IPS DF 6.9 (cell line): ENCODE measurements at places on chromosomes 16 and 17.

GRCh38 chr17:21098934-21099689 is 27.7 kb upstream of the DHRS7B start:
- H3K36me3 ChIP-seq: no peaks in the 10 kb centered on the region
- H3K27me3 ChIP-seq: no peaks in the 10 kb centered on the region
- H3K27ac ChIP-seq: no peak overlapping the region

- DNase-seq: no peak
- H3K27ac ChIP-seq: no peak overlapping the region
- H3K27me3 ChIP-seq: no peaks in the 10 kb centered on the region
- H3K36me3 ChIP-seq: no peaks in the 10 kb centered on the region
- no peak overlapping the region for H3K4me3 ChIP-seq
Measured at GRCh38 chr17:80636361-80637018, 91.9 kb downstream of the RPTOR start.

DNA sequence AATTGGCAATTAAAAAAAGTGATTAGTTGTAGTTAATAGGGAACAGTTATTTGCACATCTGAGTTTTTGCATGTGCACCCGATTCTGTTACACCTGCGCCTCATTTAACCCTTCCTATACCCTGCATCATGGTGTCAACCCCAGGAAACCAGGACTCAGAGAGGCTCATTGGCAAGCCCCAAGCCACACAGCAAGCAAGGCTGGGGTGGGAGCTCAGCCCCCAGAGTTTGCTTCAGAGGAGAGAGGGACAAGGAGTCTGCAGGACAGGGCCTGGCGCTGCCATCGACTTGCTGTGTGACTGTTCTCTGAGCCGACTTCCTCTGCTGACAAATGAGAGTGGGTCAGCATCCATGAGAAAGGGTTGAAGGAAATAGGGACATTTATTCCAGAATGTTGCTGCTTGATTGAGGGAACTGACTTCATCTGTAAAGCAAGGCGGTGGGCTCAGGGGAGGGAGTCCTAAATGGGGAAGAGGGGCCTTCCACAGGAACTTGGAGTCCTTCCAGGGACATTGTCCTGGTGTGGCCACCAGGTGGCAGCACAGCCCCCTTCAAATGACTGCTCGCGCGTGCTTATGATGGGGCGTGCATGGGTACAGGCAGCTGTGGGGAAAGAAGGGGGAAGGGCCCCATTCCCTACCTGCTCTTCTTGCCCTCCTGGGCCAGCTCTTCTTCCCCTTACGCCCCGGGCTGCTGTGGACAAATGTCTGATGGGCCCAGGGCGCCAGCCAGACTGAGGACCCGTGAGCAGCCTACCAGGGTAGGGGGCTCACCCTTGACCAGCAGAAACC is 51.6 kb downstream of the NT5M start:
- peaks cover 7% of the 10 kb centered on the region for H3K4me1 ChIP-seq
- no peaks in the 10 kb centered on the region for H3K36me3 ChIP-seq
- H3K4me3 ChIP-seq: no peak overlapping the region

GRCh38 chr16:50308237-50308965 is 42.0 kb downstream of the ADCY7 start:
- no peaks in the 10 kb centered on the region for H3K27me3 ChIP-seq
- no peak for DNase-seq
- no peak overlapping the region for H3K27ac ChIP-seq
- H3K36me3 ChIP-seq: no peaks in the 10 kb centered on the region; the same call in 1 of the 2 replicates
- no peak overlapping the region for H3K4me3 ChIP-seq
- no peaks in the 10 kb centered on the region for H3K4me1 ChIP-seq

DNA sequence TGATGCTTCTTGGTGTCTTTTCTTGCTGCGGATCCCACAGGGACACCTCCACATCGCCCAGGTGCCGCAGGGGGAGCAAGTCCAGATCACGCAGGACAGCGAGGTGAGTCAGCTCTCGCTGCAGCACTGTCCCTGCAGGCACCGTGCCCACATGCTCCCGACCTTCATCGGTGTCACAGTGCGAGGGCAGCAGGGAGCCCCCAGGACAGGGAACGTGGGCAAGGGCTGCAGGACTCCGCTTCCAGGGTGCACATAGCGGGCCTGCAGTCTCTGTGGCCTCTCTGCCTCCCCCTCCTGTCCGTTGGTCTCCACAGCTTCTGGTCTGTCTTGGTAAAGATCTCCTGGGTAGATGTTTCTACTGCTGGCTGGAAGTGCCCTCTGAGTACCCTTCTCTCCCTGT is 84.1 kb downstream of the BANP start:
- DNase-seq: no peak
- no peak overlapping the region; the same call in 1 of the 2 replicates for H3K4me3 ChIP-seq
- peaks cover 3% of the 10 kb centered on the region; the same call in 1 of the 2 replicates for H3K36me3 ChIP-seq
- no peak overlapping the region for H3K27ac ChIP-seq

DNA sequence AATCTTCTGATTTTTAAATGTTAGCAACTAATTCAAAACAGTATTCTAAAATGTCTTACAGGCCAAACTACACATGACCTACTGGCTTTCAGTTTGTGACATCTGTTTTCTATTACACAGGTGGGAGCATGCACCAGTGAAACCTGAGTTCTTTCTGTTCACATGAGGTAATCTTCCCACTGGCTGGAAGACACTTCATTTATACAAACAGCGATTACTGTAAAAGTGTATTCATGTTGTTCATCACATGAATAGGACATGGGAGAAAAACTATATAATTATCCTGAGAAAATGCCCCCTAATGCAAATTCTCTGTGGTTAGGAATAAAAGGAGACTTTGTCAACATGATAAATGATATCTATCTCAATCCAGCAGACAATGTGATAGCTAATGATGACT is 11.1 kb upstream of the PIK3R5 start:
- no peaks in the 10 kb centered on the region for H3K27me3 ChIP-seq
- no peaks in the 10 kb centered on the region for H3K4me1 ChIP-seq
- DNase-seq: no peak
- H3K27ac ChIP-seq: no peak overlapping the region

GRCh38 chr16:75402821-75403475 is 30.4 kb downstream of the CFDP1 start:
- no peak overlapping the region for H3K4me3 ChIP-seq
- H3K27ac ChIP-seq: no peak overlapping the region
- no peaks in the 10 kb centered on the region for H3K4me1 ChIP-seq
- DNase-seq: no peak

DNA sequence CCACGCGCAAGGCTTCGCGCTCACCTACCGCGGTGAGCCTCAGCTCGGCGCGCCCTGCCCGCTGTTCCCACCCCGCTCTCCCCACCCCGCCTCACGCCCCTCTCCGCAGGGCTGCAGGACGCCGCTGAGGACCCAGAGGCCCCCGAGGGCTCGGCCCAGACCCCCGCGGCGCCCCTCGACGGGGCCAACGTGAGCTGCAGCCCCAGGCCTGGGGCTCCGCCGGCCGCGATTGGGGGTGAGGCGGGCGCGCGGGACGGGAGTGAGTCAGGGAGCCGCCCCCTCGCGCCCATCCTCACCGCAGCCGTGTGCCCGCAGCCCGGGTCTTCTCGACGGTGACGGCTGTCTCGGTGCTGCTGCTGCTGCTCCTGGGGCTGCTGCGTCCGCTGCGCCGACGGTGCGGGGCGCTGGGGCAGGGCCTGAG is 1.9 kb upstream of the PAQR4 start:
- no peak overlapping the region for H3K27ac ChIP-seq
- peak overlapping the region; percentile 22; the same call in 1 of the 2 replicates for H3K4me3 ChIP-seq
- H3K4me1 ChIP-seq: peaks cover 9% of the 10 kb centered on the region
- H3K36me3 ChIP-seq: peaks cover 6% of the 10 kb centered on the region; the same call in 1 of the 2 replicates
- no peaks in the 10 kb centered on the region; the same call in 1 of the 2 replicates for H3K27me3 ChIP-seq

- no peak for DNase-seq
- no peak overlapping the region for H3K4me3 ChIP-seq
- H3K36me3 ChIP-seq: no peaks in the 10 kb centered on the region
- H3K27ac ChIP-seq: no peak overlapping the region
- no peaks in the 10 kb centered on the region; the same call in none of the 2 replicates for H3K4me1 ChIP-seq
Measured at GRCh38 chr17:50768346-50768761, 1.0 kb upstream of the ANKRD40CL start.

DNA sequence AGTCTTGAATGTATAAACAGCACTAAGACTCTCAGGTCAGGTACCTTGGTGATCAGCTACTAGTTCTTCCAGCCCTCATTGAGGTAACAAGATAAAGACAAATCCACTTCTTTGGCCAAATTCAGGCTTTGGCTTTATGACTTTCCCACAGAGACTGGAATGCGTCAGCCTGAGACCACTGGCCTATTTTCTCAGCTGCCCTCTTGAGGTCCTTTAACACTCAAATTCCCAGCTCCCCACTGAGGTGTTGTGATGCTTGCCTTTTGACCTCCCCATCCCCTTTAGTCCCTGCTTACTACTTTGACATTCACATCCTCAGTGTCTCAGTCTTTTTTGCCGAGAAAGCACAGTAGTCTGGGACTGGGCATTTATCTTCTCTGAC is 10.6 kb downstream of the TNFAIP1 start:
- peaks cover 40% of the 10 kb centered on the region for H3K36me3 ChIP-seq
- no peak for DNase-seq
- no peak overlapping the region for H3K4me3 ChIP-seq
- no peak overlapping the region for H3K27ac ChIP-seq
- H3K4me1 ChIP-seq: no peaks in the 10 kb centered on the region

- no peaks in the 10 kb centered on the region for H3K36me3 ChIP-seq
- H3K27ac ChIP-seq: no peak overlapping the region
- DNase-seq: no peak
- H3K4me1 ChIP-seq: peaks cover 2% of the 10 kb centered on the region; the same call in 1 of the 2 replicates
Measured at GRCh38 chr17:57920916-57921703, 34.1 kb downstream of the CUEDC1 start.

DNA sequence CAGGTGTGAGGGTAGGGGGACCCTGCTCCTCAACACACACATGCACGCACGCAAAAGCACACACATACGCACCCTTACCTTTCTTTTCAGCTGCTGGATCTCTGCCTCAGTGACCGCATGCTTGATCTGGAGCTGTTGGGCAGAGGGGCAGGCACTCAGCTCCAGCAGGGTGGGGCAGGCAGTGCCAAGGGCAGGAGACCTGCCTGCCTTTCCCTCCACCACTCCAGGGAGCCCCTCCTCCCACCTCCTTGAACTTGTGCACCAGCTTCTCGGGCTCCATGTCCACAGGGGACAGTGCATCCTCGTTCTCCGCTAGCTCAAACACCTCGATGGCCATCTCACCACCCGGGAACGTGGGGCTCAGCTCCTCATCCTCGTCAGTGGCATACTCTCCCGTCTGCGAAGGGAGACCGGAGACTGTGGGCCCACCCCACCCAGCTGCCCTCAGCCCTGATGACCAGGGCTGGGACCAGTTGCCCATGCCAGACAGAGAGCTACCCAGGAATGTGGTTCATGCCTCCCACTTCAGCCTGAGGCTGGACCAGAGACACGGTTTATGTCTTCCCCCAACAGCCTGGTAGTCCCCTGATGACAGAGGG is 9.3 kb upstream of the SAMD14 start:
- no peak overlapping the region for H3K27ac ChIP-seq
- no peak for DNase-seq
- H3K4me3 ChIP-seq: no peak overlapping the region
- peaks cover 13% of the 10 kb centered on the region; the same call in 1 of the 2 replicates for H3K36me3 ChIP-seq
- H3K4me1 ChIP-seq: peaks cover 2% of the 10 kb centered on the region; the same call in 1 of the 2 replicates
- H3K27me3 ChIP-seq: no peaks in the 10 kb centered on the region

- no peak overlapping the region for H3K4me3 ChIP-seq
- no peak for DNase-seq
- H3K27me3 ChIP-seq: no peaks in the 10 kb centered on the region
- peaks cover 37% of the 10 kb centered on the region for H3K36me3 ChIP-seq
Measured at GRCh38 chr16:57470711-57471110, 8.2 kb downstream of the POLR2C start.

DNA sequence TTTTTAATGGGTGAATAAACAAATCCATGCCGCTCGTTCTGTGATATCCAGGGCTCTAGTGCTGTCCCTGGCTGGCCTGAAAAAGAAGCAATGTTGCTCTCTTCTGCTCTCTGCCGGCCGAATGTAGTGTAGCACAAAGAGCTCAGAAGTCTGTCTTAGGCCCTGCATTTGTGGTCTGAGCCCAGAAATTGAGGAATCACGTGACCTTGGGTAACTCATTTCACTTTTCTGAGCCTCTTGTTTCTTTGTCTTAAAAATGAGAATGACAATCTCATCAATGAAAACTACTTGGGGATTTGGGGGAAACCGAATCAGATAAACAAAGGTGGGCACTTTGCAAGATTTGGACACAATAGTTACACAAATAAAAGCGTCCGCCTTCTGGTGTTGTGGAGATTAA is 381.6 kb upstream of the ASIC2 start:
- H3K4me1 ChIP-seq: no peaks in the 10 kb centered on the region
- DNase-seq: peak; percentile 60
- H3K36me3 ChIP-seq: no peaks in the 10 kb centered on the region
- H3K27me3 ChIP-seq: no peaks in the 10 kb centered on the region
- no peak overlapping the region for H3K4me3 ChIP-seq

DNA sequence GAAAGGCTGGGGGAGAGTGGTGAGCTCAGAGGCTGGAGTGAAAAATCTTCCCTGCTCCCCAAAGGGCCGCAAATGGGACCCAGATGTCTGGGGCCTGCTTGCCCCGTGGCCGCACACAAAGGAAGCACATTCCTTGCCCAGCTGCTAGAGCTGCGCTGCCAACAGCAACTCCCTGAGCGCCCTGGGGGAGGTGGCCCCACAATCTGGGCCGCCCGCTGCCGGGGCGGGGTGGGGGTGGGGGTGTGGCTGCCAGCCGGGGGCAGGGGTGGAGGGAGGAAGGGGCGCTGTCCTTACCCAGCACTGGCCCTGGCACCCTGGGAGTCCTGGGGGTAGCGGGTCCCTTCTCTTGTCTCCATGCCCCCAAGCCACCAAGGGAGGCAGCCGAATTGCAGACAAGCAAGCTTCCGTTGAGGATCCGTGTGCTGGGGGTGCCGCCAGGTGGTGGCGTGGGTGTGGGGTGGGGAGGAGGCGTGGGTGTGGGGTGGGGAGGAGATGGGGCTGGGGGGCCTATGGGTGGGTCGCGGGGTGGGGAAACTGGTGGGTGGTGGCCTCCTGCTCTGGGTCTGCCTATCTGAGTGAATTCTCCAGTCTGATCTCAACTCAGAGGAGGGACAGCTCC is 48.4 kb upstream of the PABPN1L start:
- H3K4me1 ChIP-seq: peaks cover 1% of the 10 kb centered on the region; the same call in 1 of the 2 replicates
- H3K4me3 ChIP-seq: no peak overlapping the region
- no peaks in the 10 kb centered on the region for H3K27me3 ChIP-seq
- H3K27ac ChIP-seq: no peak overlapping the region
- DNase-seq: no peak

GRCh38 chr16:62194828-62195227 is 158.6 kb upstream of the CDH8 start:
- no peaks in the 10 kb centered on the region for H3K36me3 ChIP-seq
- H3K4me3 ChIP-seq: no peak overlapping the region
- no peak overlapping the region for H3K27ac ChIP-seq
- no peaks in the 10 kb centered on the region for H3K4me1 ChIP-seq

- no peak for DNase-seq
- H3K4me3 ChIP-seq: no peak overlapping the region
- no peaks in the 10 kb centered on the region for H3K27me3 ChIP-seq
- no peaks in the 10 kb centered on the region for H3K4me1 ChIP-seq
Measured at GRCh38 chr17:34391241-34391640, 28.2 kb upstream of the CCL1 start.
